ENCODE measurements at places on chromosomes 13 and 19. TPM values are rescaled to one million over a fixed set of nuclear protein-coding genes. Genes with fewer than 3 reads are reported as not detected.

- no peak for DNase-seq
Measured at GRCh38 chr13:105370011-105370650, 1165.3 kb downstream of the EFNB2 start.

Gene CLDND2
- total RNA-seq, result not detected

Gene CEACAM3
- total RNA-seq, result 0.27 TPM

Gene ZSWIM9
- 6.5 TPM for total RNA-seq

Gene GPC5
- total RNA-seq, result 18.3 TPM

Gene FUT6
- total RNA-seq, result 2.4 TPM

Gene IFI30
- total RNA-seq, result 25.0 TPM

DNA sequence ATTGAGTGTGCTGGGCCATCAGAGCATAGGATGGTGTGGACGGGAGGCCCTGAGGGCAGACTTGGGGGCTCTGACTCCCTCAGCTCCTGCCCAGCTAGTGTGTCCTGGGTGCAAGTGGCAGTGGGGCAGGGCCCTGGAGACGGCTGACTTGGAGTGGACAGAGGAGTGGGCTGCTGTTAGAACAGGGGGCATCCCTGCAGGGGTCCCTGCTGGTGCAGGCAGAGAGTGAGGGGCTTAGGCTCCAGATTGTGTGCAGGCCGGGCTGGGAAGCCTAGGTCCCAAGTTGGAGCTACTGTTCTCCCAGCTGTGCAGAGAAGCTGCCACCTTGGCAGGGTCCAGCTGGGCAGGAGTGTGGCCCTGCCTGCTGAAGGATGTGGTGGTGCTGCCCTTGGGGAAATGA, 8.6 kb downstream of the KCTD15 start:
- DNase-seq, result no peak

Gene SRRM5
- total RNA-seq, result under 0.01 TPM

Gene PDX1
- not detected for total RNA-seq
